ENCODE measurements at places on chromosomes 3 and 15.

- DNase-seq = no peak
Observed at GRCh38 chr15:51288143-51289065, 50.0 kb downstream of the CYP19A1 start.

DNA sequence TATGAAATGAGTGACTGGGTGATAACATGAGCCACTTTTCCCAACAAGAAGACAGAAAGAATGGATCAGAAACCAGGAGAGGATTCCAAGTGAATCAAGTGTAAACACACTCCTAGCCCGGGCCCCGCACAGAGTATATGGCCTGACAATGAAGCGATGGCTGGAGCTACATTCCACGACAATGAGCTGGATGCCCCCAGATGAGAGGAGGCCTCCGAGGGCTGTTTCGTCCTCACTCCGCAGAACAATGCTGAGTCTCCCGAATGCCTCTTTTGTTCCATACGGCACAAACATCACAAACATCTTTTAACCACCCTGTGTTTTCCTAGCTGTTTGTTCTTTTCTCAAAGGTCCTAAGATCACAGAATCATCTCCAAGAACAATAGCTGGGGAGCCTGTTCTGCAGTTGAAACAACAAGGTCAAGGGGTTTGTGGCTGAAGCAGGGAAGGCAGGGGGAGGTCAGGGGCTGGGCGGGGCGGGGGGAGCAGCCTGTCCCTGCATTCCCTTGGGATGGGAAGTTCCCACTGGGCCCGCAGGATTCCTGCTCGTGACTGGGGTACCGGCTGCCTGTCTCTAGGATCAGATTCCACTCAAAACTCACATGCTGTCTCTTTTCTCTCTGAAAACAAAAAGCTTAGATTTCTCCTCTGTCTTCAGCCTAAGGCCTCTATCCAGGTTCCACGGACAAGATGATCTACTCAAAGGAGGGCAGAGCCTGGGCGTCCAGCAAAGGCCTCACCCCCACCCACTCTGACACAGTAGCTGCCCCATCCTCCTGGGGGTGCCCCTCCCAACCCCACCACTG is 151.3 kb downstream of the XXYLT1 start:
- DNase-seq = peak; percentile 88

DNA sequence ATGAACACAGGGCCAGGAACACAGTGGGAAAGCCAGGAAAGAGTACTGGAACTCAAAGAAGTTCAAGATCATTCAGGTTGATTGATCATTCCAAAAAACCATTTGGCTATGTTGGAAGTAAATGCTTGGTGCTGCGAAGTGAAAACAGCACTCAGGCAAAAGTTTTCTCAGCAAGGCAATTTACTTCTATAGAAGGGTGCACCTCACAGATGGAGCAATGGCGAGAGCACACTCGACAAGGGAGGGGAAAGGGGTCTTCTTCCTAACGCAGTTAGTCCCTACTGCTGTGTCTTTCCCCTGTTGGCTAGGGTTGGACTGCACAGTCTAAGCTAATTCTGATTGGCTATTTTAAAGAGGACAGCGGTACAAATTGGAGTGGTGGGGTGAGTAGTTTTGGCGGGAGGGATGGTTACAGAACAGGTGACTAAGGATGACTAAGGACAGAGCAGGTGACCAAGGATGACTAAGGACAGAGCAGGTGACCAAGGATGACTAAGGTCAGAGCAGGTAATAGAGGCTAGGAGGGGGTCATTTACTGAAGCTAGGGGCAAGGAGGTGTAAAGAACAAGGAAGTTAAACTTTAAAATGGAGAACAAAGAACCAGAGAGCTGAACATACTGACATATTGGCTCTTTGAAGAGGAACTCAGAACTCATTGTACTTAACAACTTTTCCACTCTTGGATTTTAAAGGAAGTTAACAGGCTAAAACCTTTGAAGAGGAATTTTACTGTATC is 43.3 kb downstream of the HOMER2 start:
- DNase-seq = no peak

DNA sequence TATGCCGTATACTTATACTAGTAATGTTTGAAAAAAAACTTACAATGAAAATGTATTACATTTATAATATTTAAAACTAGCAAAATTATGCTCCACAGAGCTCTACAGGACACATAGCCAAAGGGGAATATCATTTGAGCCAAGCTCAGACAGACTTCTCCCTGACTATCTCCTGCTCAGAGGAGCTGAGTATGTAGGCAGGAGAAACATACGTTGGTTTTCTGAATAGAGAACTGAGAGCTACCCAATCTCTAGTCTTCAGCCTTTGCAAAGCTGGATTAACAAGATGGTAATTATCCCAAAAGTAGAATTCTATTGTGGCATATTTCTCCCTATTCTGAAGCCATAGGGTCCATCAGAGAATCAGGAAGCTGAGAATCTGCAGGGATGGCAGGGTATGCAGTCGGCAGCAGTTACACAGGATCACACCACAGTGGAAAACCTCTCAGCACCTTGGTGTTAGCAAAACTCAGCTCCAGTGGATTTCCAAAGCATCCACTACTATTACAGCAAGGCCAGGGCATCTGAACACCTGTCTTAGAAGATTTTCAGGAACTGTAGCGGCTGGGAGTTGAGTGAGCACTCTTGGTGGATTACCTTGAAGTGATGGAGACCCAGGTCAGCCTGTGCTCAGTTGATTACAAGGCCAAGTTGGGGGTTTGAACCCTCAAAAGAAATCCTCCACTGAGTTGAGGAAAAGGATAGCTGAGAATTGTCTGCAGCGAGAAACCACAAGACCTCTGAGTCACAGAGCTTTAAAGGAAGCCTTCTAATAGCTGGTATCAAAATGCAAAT is 30.1 kb downstream of the GPR15 start:
- DNase-seq = no peak

GRCh38 chr15:72496783-72497182 is 22.7 kb downstream of the ARIH1 start:
- DNase-seq = no peak

DNA sequence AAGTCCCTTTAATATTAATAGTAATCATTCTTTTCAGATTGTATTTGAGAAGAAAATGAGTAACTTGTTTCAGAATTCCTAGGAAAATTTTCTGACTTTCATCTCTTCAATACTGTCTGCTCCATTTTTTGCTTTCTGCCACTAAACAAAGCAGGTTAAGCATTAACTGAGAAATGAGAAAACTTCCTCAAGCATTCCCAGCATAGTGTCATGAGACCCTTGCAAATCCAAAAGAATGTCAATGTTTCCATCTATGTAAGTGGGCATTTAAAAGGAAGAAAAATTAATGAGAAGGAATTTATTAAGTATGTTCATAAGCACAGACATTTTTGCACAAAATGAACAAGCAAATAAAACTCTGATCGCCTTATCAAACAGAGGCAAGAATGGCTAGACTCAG is 148.0 kb upstream of the STRIT1 start:
- DNase-seq = no peak

DNA sequence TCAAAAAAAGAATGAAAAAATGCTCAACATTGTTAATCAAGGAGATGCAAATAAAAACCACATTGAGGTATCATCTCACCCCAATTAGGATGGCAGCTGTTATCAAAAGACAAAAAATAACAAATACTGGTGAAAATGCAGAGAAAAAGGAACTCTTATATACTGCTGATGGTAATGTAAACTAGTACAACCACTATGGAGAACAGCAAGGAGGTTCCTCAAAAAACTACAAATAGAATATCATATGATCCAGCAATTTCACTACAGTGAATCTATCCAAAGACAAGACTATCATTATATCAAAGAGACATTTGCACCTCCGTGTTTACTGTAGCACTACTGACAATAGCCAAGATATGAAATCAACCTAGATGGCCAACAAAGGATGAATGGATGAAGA is 58.4 kb downstream of the PEAK1 start:
- no peak for DNase-seq

GRCh38 chr3:162721736-162722135 is 1225.1 kb downstream of the OTOL1 start:
- DNase-seq = no peak

- no peak for DNase-seq
Observed at GRCh38 chr3:194596906-194597305, 36.3 kb downstream of the TMEM44 start.

DNA sequence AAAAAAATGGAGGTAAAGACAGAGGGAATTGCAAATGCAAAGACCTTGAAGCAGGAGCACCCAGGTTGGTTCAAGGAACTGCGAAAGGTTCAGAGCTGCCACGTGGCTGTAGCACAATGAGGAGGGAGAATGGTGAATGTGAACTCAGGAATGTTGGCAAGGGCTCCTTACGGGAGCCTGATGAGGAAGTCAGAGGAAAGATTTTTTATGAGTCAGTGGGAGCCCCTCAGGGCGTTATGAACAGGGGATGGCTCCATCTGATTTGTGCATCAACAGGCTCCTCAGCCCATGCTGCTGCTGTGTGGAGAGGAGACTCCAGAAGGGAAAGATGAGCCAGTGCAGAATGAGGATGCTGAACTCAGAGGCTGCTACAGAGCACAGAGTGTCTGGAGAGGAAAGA is 194.4 kb downstream of the ARRDC4 start:
- DNase-seq = no peak

DNA sequence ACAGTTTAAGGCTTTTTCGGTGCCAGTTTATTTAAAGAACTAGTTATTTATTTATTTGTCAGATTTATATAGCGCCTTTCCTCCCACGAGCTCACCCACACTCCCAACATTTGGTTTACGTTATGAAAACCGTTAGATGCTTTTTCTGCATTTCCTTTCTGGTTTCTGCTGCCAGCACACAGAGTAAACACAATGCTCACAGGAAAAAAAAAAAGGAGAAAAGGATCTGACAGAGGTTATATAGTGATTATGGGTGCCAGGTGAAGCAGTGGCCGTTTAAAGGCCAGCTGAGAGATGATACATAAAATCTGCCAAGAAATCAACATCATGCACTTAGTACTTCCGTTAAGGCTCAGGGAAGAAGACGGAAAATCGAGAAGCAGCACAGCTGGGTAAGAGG is 37.9 kb downstream of the ETV5 start:
- DNase-seq = no peak

- no peak for DNase-seq
Observed at GRCh38 chr3:70905491-70905890, 593.1 kb upstream of the MDFIC2 start.

- no peak for DNase-seq
Observed at GRCh38 chr3:196749125-196749524, 9.5 kb downstream of the PAK2 start.

DNA sequence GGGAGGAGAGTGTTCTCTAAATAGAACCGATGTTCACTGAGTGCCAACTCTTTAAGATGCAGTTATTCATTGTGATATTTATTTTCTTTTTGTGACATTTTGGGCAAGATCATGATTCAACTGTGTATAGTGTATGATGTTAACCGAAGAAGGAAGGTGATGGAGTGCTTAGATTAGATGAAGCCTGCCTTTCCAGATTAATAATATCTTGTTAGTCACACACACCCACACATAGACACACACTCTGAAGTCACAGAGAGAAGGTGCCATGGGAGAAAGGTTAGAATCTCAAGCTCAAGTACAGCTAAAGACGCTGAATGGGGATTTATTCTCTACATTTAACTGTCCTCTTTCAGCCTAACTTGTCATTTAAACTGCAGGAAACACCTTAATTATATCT is 77.0 kb downstream of the SLC9A9 start:
- DNase-seq = no peak

DNA sequence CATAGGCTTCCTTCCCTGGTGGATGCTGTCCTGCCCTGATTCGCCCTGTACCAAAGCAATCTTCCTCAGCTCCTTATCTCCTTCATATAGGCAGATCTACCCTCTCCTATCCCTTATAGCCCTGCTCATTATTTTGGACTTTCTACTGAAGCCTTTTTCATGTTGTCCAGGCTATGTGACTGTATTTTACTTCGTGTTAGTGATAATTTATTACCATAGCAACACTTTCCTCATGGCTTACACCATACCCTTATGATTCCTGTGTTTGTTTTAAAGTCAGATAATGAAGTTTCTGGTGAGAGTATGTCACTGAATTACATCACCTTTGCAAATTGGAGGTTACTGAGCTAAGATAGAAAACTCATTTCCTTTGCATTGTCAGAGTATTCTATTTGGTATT is 352.6 kb downstream of the NLGN1 start:
- DNase-seq = no peak

DNA sequence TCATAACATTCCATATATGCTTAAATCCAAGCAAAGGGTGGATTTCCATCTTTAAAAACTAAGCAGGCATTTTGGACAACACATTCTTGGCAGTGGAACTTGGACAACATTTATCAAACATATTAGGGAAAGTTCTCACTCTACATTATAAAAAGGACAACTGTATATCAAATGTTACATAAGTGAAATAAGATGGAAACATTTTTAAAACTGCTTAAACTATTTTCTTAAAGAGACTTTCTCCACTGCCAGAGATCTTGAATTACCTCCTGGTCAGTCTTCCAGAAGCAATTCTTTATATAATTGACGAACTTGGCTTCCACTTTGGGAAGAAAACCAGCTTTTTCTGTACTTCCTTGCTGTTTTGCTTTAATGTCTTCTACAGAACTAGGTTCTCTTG is 109.3 kb downstream of the NEO1 start:
- no peak for DNase-seq

DNA sequence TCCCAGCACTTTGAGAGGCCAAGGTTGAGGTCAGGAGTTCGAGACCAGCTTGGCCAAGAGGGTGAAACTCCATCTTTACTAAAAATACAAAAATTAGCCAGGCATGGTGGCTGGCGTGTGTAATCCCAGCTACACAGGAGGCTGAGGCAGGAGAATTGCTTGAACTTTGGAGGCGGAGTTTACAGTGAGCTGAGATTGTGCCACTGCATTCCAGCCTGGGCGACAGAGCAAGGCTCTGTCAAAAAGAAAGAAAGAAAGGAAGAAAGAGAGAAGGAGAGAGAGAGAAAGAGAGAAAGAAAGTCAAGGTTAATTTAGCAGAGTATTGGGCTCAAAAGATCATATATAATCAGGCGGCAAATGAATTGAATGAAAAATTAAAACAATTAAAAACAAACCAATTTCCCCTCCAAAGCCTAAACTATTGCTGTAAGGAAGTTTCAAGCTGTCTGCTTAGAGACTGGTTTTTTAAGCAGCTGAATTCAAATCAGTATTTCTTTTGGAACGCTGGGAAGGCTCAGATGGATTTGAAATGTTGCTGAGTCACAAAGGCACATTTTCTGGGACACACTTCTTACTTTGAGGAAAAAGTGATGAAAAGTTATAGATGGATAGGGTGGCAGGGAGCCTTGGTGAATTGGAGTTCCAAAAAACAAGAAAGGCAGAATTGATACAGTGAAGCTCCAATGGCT is 81.3 kb upstream of the BHLHE40 start:
- no peak for DNase-seq

- DNase-seq = no peak
Observed at GRCh38 chr3:114095796-114096195, 39.3 kb downstream of the QTRT2 start.

DNA sequence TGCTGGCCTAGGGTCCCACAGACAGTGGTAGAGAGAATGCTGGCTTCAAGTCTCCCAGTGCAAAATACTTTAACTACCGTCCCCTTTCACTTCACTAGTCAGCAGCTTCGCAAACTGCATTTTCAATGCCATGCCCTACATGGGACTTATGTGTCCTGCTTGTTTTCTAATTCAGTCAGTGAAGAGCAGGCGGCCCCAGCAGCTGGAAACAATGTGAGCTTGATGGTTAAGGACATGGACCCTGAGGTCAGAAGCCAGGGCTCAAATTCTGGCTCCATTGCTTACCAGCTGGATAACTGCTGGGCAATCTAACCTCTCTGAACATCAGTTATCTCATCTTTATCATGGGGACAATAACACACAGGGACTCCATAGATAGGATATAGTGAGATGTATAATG is 58.4 kb downstream of the SLC12A8 start:
- DNase-seq = no peak
